ENCODE measurements at places on chromosomes 2 and 18.

GRCh38 chr2:174608866-174609214 is 11.2 kb upstream of the WIPF1 start:
- no peak for DNase-seq

- no peak for DNase-seq
These were observed 54.6 kb downstream of the CYP27C1 start for GRCh38 chr2:127165539-127165935.

DNA sequence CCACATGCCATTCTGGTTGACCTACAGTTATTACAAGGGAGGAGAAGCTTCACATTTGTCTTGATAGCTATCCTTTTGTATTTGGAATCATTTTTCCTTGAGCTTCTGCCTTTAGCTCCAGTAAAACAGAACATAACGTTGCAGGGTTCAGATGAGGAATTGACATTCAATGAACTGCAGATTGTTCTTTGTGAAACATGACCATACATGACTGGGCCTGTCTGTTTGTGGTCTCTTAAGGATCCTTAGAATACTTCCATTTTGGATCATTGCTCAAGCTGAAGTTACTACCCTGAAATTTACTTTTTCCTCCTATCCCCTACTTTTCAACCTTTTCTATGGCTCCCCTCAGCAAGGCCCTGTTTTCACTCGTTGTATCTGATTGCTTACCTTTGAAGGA is 1281.7 kb upstream of the CELF4 start:
- DNase-seq, result no peak

GRCh38 chr2:102238039-102238756 is 51.4 kb downstream of the IL1RL2 start:
- DNase-seq, result no peak

DNA sequence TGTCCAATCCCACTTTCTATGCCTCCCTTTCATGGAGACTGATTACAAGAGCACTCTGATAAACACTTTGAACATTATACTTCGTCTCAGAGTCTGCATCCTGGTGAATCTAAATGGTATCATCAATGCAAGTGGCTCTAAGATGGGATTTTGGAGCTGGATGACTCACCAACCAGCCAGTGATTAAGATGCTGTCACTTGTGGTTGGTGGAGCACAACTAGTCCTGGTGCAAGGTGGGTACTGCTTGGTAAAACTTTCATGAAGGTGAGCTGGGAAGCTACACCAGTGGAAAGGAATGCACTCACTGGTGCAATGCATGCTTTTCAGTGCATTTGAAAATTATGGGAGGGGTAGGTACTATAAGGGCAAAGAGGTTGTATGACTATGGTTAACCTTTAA is 137.7 kb upstream of the TRIB2 start:
- DNase-seq, result no peak

DNA sequence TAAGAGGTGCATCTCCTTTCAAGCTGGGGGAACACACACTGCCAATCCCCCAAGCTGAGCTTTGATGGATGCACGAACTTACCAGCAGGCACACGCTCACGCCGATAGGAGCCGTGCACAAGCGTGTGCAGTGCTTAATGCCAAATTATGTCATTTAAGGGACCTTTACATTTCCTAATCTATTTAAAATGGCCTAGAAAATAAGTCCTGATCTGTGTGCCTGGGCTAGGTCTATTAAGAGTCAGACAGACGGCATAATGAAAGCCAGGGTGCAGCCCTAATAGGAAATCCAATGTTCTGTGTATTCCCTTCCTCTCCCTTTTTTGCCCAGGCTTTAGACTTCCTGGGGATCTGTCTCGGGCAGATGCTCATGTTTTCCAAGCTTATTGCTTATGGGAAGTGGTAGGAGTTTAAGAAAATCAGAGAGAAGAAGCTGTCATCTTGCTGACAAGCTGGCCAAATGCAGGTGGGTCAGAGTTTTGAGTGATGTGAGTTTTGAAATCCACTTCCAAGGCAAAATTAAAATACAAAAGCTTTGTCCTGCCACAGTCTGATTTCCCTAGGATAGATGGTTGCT is 142.6 kb downstream of the MYT1L start:
- no peak for DNase-seq

GRCh38 chr2:47173986-47174732 is 19.1 kb upstream of the STPG4 start:
- DNase-seq, result no peak

GRCh38 chr2:9170458-9171130 is 36.0 kb upstream of the ASAP2 start:
- no peak for DNase-seq

DNA sequence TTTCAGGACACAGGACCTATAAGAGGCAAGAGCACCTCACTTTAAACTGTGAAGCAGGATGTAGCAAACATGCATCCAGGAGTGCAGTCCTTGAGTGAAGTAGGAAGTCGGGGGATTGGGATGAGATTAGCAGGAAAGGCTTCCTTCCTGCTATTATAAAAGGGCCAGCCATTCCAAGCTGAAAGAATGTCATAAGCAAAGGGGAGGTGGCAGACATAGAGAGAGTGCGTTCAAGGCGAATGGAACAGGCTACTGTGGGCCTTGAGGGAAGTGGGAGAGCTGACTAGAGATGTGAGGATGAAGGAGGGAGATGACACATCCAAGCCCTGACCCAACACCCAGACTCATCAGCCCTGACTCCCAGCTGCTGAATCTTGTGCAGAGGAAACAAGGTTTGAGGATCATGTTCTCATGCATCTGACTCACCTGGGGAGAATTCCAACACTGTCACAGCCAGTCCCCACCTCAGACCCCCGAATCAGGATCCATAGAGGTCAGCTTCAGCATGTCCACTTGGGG is 63.9 kb downstream of the GYPC start:
- no peak for DNase-seq

DNA sequence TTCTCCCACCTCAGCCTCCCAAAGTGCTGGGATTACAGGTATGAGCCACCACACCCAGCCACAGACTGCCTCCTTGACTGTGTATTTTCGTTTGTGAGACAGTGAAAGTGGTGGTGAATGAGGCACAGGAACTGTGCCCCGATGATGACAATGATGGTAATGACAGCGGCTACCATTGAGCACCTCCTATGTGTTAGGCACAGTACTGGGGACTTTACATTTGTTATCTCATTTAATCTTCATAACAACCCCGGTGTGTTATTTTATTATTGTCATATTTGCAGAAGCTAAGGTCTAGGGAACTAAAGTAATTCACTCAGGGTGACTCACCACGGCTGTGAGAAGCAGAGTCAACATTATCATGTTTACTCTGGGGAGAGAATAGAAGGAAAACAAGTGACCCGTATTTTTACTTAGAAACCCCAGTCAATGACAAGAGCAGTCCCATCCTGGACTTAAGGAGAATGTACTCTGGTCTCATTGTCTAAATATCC is 77.6 kb upstream of the ALPP start:
- DNase-seq, result no peak

DNA sequence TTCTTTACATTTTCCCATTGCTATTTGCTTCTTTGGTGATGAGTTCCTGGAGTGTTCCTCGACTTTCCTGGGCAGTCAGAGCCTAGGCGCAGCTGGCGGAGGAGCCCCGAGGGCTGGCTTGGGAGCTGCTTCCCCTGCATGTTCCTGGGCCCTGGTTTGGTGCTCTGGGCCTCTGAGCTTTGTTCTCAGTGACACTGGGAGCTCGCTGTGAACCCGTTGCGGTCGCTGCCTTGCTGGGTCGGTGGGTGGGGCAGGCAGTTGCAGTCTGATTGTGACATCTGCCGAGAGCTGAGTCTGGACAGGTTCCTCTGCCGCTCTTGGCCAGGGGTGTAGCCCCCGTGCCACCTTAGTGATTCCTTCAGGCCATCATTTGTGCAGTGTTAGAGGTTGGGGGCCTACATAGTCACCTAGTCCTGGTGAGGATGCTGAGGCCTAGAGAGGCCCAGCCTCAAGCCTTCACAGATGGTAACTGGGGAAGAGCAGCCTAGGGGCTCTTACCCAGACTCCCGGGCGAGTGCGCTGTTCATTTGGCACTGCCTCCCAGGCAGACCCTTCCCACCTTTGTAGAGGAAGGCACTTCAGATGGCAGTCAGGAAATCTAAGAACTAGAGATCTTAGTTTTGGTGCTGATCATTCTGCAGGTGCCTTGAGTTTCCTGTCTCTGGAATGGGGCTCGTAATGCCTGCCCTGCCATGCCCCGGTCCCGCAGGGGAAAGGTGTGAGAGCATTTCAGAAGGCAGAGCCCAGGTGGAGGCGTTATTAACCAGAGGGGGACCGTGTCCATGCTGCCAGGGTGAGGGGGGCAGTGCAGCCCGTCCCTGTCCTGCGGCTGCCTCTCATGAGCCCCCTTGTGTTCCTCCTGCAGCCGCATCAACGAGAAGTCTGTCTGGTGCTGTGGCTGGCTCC is 8.4 kb downstream of the ASB1 start:
- no peak for DNase-seq

DNA sequence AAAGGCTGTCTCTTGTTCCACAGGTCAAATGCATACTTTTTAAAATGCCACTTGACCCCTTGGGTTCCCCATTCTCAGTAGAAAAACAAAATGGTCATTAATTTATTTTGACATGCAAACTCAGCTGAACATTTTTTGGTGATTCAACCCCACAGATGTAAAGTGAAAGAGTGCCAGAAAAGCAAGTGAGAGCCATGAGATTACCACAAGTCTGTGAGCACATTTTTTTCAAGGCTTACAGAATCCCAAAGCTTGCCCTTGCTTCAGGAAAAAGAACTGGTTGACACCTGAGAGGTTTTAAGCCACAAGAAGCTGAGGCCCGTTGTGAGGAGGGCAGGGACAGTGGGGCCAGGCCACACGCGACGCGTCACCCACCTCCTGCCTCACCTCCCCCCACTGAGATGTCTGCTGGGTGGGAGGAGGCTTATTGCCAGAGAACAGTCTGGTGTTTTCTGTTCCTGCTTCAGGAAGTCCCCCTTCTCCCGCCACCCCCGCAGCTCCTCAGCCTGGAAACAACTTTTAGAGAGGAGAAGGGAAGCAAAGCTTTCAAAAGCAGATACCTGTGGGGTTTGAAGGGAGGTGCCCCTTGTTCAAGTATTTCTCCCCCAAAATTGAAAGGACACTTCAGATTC is 70.4 kb upstream of the CYP1B1 start:
- no peak for DNase-seq

- DNase-seq, result no peak
These were observed 3.8 kb downstream of the ANKMY1 start for GRCh38 chr2:240553956-240554480.

- DNase-seq, result no peak
These were observed 155.3 kb upstream of the PKDCC start for GRCh38 chr2:41892476-41892875.

DNA sequence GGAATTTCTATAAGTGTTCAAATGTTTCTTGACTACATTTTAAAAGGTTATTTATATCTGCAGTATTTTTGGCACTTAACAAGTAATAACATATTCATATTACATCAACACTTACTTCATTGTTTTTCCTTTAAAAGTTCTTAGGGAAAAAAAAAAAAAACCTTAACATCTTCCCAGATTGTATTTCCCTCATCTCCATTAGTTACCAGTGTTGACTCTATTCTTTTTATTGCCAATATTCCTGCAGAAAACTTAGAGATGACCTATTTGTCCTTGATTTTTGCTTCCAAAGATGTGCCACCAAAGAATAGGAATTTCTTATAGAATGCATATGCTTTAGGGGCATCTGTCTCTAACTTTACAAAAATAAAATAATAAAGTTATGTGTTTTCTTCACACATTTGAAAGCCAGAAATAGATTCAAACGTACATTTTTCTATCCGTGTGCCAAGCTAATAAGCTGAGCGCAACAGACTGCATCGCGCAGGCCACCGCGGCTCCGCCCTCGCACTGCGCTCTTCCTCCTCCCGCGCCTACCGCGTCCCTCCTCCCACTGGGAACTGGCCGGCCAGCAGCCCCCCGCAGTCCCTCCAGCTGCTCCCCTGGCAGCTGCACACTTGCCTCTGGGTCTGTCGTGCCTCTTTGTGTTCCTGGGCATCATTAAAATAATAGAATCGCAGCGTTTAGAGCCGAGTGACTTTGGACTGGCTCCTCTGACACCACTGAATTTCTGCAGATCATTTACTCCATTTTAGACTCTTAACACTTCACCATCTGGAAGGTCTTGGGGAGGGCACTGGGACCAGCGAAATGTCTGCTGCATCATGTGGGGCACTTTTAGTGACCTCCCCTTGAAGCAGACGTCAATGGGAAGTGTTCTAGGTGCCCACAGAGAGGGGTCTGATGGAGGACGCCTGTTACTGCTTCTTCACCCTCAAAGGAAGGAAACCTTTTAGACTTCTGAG is 21.2 kb upstream of the NAB1 start:
- no peak for DNase-seq

GRCh38 chr18:7945882-7946281 is 378.8 kb downstream of the PTPRM start:
- no peak for DNase-seq

DNA sequence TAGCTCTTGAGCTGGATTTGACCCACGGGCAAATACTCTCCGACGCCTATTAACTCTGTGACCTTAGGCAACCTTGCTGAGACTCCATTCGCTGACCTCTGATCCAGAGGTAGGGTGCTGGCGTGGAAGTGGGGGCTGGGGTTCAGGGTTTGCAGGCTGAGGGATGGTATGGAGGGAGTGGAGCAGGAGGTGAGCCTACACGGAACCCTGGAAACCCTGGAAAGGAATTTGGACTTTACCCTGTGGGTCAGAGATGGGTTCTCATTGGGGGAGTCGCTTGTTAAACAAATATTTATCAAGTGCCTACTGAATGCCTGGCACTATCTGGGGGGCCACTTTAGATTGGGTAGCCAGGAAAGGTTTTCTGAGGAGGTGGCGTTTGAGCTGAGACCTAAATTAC is 58.2 kb upstream of the FZD7 start:
- no peak for DNase-seq

DNA sequence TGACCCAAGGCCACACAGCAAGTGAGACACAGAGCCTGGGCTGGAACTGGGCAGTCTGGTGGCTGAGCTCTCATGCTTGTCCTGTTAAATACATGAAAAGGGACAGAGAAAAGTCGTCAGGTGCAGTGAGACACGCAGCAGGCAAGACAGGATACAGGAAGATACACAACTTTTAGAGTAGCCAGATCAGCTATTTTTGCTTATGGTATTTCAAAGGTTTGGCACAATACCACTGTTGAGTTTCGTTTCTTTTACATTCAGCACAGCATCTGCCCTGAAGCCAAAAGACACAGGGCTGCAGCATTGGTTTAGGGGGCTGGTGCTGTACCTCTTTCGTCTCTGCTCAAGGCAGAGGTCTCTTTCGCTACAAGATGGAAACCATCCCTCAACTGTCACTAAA is 14.0 kb downstream of the FHL2 start:
- DNase-seq, result no peak

GRCh38 chr2:241519669-241520068 is 11.3 kb upstream of the STK25 start:
- no peak for DNase-seq

GRCh38 chr18:71503222-71503621 is 1040.9 kb downstream of the CBLN2 start:
- DNase-seq, result no peak

DNA sequence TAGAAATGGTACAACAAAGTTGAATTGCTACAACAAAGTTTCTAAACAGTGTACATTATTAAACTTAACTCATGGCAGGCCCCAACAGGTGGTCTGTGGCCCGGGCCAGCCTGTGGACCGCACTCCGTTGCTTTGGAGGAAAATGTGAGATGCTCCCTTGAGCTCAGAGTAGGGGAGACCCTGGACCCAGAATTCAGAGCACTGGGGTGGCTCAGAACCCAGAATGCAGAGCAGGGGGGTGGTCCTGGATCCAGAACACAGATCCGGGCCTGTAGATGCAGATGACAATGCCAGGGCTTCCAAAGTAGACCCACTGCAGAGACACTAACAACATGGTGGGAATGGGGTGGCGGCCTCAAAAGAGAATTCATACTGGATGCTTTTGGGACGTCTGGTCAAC is 311.0 kb downstream of the NDUFA10 start:
- no peak for DNase-seq

Measured in NCI-H187 (cell line).